ENCODE measurements at places on chromosomes 11 and 22.
A peak's percentile ranks its signal among the peaks of the same experiment; 100 is the strongest.

GRCh38 chr11:83004746-83005556 lies 66.7 kb downstream of the RAB30 start:
- DNase-seq: no peak

DNA sequence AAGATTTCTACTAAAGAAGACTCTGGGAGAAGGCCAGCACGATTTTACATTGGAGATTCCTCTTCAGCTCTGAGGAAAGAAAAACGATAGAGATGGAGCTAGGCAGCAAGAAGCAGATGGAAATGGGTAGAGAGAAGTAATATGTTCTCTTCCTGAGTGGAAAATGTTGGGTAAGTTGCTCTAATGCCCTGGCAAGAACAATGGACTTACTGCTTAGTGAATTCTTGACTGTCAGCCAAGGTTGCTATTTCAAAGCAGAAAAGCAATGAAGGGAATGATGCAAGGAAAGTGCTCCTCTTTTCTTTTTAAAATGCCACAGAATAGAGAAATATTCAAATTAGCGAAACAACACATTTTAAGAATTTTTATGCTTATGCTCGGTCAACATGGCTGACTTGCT lies 38.4 kb upstream of the CWF19L2 start:
- peak; percentile 19 for DNase-seq

- no peak for DNase-seq
Measured at GRCh38 chr11:115496892-115497291, 7.3 kb downstream of the CADM1 start.

- DNase-seq: no peak
Measured at GRCh38 chr11:90646706-90647105, 423.9 kb upstream of the CHORDC1 start.

Measured in brain (organoid and tissue), 16 donors.